Cardiac muscle cell (in vitro differentiated cells and primary cell): ENCODE measurements at places on chromosomes 3 and 15.

GRCh38 chr15:62403164-62403809, 238.2 kb upstream of the C2CD4B start:
- no peak for DNase-seq

GRCh38 chr3:143360244-143360643, 240.7 kb downstream of the CHST2 start:
- DNase-seq: no peak

DNA sequence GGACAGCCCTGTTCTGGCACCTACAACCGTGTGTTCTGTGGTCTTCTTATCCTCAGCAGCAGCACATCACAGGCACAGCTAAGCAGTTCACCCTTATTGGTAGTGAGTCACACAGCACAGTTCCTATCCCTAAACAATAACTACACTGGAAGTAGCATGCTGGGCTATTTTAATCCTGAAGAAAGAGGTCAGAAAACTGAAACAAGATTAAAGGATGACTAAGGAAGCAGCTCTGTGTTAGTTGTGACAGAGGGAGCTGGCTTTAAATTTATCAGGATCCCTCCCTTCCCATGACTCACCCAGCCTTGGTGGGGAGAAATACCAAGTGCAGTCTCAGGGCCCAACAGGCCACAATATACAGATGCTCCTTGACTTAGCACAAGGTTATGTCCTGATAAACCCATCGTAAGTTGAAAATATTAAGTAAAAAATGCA, 144.3 kb downstream of the ERC2 start:
- DNase-seq: peak; percentile 89

DNA sequence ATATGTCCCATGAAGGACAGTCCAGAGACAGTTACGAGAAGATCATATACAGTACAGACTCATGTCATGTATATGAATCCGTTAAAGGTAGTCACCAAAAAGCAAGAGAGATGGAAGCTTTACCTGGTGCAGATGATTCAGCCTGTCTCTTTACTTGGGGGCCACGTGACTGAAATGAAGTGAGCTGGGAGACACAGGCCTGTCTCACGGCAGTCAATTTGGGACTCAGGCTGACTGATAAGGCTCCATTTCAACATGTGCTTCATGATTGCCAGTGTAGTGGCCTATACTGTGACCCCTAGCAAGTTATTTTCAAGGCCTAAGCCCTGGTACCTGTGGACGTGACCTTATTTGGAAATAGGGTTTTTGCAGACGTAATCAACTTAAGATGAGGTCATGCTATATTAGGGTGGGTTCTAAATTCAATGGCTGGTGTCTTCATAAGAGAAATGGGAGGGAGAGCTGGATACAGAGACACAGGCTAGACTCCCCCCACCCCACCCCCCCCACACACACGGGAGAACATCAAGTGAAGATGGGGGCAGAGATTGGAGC, 3.0 kb upstream of the PROK2 start:
- no peak for DNase-seq

DNA sequence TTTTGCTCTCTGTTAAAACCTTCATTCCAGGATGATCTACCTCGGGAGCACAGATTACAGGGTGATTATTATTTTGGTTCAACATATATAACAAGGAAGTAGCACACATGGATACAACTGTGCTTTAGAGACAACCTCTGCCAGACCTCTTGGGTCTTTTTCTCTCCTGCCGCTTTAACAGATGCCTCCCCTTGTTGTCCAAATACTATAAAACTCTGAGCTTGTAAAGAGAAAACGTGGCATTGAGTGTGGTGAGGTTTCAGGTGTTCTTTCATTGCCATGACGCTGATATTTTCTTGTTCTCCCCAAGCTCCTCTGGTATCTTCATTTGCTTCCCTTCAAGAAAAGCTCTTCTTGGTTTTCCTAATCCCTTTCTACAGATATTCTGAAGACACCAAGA, 29.0 kb downstream of the BCL2L10 start:
- no peak for DNase-seq

GRCh38 chr3:61157414-61157813, 93.8 kb downstream of the FHIT start:
- DNase-seq: no peak
